ENCODE measurements at places on chromosomes 16 and 17.

- no peak for DNase-seq
Observed at GRCh38 chr17:32307658-32308057, 34.3 kb downstream of the C17orf75 start.

- no peak for DNase-seq
Observed at GRCh38 chr16:53115773-53116172, 61.0 kb downstream of the CHD9 start.

DNA sequence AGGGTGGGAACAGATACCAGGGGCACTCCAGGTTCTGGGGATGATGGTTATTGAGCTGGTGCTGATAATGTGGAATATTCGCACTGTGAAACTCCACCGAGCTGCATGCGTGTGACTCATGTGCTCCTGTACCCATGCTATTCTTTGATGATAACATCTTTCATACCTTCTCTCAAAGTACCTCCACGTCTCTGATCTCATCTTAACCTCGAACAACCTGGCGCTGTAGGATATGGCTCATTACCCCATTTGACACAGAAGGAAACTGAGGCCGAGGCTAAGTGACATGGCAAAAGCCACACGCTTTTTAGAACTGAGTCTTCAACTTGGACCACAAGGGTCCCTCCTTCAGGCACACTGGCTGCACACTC lies 30.2 kb upstream of the MRPS23 start:
- DNase-seq = no peak

GRCh38 chr16:1972490-1972877 lies 631 bp downstream of the TBL3 start:
- DNase-seq = no peak

- DNase-seq = no peak
Observed at GRCh38 chr17:75712446-75712845, 8.8 kb upstream of the ITGB4 start.

- peak; percentile 39 for DNase-seq
Observed at GRCh38 chr17:27407916-27408864, 48.1 kb upstream of the KSR1 start.

GRCh38 chr17:20922128-20922670 lies 120.6 kb downstream of the USP22 start:
- no peak for DNase-seq

- no peak for DNase-seq
Observed at GRCh38 chr16:69773260-69773947, 11.3 kb downstream of the WWP2 start.

DNA sequence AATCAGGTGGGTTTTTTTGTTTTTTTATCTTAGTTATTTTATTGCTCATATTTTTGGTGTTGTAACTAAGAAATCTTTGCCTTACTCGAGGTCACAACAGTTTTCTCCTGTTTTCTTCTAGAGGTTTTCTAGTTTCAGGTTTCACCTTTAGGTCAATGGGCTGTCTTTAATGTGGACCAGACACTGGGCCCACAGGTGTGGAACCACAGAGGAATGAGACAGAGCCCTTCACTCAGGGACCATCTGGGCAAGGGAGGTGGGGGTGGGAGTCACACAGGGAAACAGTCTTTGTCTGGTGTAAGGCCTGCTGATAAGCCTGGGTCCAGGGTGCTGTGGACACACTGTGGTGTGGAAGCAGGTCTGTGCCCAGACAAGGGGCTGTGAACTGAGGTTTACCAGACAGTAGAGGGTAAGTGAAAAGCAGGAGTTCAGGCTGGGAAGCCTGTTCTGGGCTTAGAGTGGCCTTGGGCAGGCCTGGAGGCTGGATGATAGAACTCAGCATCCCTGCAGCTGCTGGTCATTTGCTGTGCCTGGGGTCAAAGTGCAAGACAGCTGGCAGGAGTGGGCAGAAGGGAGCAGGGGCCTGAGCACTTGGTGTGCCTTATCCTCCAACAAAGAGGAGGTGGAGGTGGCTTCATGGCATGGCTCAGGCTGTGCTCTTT lies 75.6 kb downstream of the SPECC1 start:
- no peak for DNase-seq

DNA sequence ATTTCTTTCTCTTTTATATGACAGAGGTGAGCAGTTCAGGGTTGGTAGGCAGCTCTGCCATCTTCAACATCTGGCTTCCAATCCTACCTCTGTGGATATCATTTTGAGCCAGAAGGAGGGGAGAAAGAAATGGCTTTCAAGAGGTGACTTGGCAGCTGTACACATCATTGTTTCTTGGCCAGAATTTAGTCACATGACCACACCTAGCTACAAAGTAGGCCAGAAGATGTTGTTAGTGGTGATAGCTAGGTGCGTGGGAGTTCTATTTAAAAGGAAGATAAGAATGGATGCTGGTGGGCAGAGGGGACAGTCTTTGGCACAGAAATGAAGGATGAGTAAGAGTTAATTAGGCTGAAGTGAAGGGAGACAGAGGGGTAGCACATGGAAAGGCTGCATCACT lies 29.2 kb upstream of the MPHOSPH6 start:
- no peak for DNase-seq

DNA sequence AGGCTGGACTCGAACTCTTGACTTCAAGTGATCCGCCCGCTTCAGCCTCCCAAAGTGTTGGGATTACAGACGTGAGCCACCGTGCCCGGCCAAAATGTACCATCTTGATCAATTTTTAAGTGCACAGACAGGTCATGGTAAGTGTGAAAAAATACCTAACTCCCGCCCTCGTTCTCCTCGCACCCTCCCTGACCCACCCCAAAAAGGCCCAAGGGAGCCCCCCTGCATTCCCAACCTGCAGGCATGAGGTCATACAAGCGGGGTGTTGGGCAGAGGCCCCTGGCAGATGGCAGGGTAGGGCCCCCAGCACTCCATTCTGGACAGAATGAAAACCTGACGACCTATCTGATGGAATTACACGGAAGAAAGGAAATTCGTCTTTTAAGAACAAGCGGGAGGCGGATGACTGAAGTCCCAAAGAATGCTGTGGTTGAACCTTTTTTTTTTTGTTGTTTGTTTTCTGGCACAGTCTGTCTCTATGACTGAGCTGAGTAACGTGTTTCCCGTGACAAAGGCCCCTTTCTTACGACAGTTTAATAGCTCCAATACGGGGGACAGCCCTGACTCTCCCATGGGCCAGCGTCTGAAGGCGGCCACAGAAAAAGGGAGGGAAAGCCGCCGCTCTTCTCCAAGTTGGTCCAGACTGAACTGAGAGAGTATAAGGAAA lies 376.4 kb downstream of the SLC39A11 start:
- DNase-seq = peak; percentile 33

GRCh38 chr16:17510567-17510966 lies 39.8 kb upstream of the XYLT1 start:
- no peak for DNase-seq

- no peak for DNase-seq
Observed at GRCh38 chr16:86041807-86042206, 142.8 kb downstream of the IRF8 start.

DNA sequence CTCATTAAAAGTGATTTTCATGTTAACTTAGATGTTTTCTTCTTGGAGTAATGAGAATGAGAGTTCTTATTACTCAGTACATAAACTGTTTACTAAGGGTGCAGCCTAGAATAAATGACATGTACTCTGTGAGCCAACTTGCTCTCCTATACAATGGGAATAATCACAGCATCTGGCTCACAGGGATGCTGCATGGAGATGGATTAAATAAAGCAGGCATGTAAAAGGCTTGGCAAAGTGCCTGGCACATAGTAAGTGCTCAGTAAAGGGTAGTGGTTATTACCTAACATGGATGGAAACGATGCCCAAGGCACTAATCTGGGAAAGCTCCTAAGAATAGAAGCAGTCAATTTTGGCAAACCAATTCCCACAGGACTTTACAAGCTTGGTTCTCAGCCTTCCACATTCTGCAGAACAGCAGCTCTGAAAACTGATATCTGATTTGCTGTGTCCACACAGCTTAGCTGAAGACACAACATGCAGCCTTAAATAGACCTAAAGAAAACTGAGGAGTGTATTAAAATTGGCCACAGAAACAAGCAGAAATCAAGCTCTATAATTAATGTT lies 176.1 kb downstream of the ABCC12 start:
- no peak for DNase-seq

GRCh38 chr16:72938795-72939164 lies 109.1 kb downstream of the ZFHX3 start:
- no peak for DNase-seq

DNA sequence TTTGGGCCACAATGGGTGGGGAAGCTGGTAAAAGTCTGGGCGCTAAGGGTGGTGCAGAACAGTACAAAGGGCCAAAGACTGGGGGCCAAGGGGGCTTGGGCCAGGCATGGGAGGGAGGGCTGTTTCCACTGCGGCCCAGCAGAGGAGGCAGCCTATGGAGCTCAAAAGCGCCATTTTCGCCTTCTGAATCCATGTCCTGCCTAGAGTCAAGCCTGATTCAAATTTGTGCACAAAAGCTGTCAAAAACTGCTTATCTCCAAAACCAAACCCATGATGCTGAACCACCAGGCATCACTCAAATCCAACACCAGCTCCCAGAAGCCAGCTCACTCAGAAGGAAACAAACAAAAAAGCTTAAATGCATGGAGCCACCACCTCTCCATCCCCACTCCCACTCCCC lies 16.0 kb downstream of the COG7 start:
- no peak for DNase-seq

All from NT2/D1 (cell line).